ENCODE measurements at places on chromosomes 1 and 21.

- DNase-seq, result no peak
These were observed 110.0 kb upstream of the COL11A1 start for GRCh38 chr1:103218369-103218768.

- peak; percentile 48 for DNase-seq
These were observed 20.4 kb upstream of the SCAF4 start for GRCh38 chr21:31752352-31752751.

GRCh38 chr1:53518775-53519174 lies 59.6 kb downstream of the DMRTB1 start:
- DNase-seq, result no peak

- DNase-seq, result no peak
These were observed 112.5 kb upstream of the PAXBP1 start for GRCh38 chr21:32884062-32884461.

- peak; percentile 53 for DNase-seq
These were observed 101.7 kb downstream of the NEK7 start for GRCh38 chr1:198258491-198258890.

- peak; percentile 45 for DNase-seq
These were observed 3.4 kb downstream of the PPP2R5A start for GRCh38 chr1:212288615-212289014.

Measured in foreskin fibroblast (primary cell).